WTC11 (cell line): ENCODE measurements at places on chromosomes 1 and 21. TPM values are rescaled to one million over a fixed set of nuclear protein-coding genes. Genes with fewer than 3 reads are reported as not detected.

GRCh38 chr1:69814926-69815325, 247.2 kb downstream of the LRRC7 start:
- H3K27me3 ChIP-seq = no peaks in the 10 kb centered on the region
- DNase-seq = no peak
- H3K4me3 ChIP-seq = no peak overlapping the region
- H3K36me3 ChIP-seq = no peaks in the 10 kb centered on the region
- H3K27ac ChIP-seq = no peak overlapping the region

DNA sequence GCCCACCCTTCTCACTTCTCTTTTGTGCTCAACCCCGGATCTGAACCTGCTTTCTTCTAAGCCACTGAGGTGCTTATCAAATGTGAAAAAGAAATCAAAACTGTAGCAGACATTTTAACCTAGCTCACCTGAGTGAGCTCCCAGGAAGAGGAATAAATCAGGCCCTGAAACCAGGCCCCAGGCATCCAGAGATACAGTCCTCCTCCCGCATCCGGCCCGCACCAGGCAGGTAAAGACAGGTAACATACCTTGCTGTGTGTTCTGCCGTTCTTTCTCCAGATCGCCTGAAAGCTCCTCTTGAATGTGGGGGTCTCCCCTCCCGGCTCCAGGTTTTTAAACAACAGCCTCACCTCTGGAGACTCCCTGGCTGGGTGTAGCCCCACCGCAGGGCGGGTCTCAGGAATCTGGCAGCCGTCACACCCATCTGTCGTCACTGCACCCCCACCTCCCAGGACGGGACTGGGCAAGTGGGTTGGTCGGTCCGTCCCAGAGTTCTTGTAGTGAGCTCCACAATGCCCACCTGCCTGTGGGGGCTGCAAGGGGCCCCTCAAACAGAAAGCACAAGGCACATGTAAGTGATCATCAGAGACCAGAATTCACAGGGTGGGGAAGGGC, at the start of gene LAMB3:
Gene LAMB3, minus strand, starts transcription at position 305 of the 615 bp plus-strand sequence. CDS start 1,481 bp downstream, outside the sequence.
- H3K4me3 ChIP-seq = no peak within 1 kb of the TSS
- H3K36me3 ChIP-seq = no peaks in the 10 kb centered on the region
- peak within 1 kb of the TSS; percentile 71; the same call in 1 of the 2 replicates for H3K27ac ChIP-seq
- peaks cover 24% of the 10 kb centered on the region for H3K4me1 ChIP-seq
- peaks cover 2% of the 10 kb centered on the region; the same call in 1 of the 2 replicates for H3K27me3 ChIP-seq
- DNase-seq = no peak

Gene TFF2
- total RNA-seq = 0.33 TPM in 1 of 3 replicates, not detected in the others

Gene FASLG
- total RNA-seq = not detected in 3 replicates

Gene SPATA45
- 0.73 to 0.90 TPM (median 0.82 TPM) in 3 replicates for total RNA-seq

Gene OR2T11
- not detected in 3 replicates for total RNA-seq

Gene CCDC27
- total RNA-seq = 0.13 to 0.25 TPM (median 0.23 TPM) in 3 replicates

Gene S100B
- 0.34 to 0.46 TPM in 2 of 3 replicates, not detected in the other for total RNA-seq
